SK-MEL-5 (cell line): ENCODE measurements at places on chromosomes 16 and 17.
A peak's percentile ranks its signal among the peaks of the same experiment; 100 is the strongest.

DNA sequence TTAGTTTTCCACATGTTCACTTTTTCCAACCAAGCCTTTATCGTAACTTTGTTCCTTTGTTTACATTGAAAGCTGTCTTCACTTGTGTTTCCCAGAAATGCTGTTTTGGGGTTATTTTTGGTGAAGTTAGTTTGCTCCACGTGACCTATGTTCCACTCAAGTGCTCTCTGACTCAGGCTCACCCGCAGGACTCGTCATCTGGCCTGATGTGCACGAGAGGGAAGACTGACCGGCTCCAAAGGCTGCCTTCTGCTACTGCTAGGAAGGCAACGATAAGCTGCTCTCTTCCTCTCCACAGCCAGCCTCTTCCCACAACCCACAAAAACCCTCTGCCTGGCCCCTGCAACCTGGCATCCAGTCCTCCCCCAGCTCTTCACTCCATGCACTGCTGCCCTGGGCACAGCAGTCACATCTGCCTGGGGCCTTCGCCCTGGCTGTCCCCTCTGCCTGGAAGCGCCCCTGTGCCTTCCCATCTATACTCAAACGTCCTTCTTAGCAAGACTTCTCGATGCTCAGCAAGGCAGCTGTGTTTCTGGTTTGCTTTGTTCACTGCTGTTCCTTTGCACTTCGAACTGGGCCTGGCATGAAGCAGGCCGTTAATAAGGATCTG is 28.0 kb downstream of the ZCCHC14 start:
- DNase-seq: peak; percentile 69

- DNase-seq: no peak
These were observed 151.9 kb upstream of the MAF start for GRCh38 chr16:79752396-79752795.

DNA sequence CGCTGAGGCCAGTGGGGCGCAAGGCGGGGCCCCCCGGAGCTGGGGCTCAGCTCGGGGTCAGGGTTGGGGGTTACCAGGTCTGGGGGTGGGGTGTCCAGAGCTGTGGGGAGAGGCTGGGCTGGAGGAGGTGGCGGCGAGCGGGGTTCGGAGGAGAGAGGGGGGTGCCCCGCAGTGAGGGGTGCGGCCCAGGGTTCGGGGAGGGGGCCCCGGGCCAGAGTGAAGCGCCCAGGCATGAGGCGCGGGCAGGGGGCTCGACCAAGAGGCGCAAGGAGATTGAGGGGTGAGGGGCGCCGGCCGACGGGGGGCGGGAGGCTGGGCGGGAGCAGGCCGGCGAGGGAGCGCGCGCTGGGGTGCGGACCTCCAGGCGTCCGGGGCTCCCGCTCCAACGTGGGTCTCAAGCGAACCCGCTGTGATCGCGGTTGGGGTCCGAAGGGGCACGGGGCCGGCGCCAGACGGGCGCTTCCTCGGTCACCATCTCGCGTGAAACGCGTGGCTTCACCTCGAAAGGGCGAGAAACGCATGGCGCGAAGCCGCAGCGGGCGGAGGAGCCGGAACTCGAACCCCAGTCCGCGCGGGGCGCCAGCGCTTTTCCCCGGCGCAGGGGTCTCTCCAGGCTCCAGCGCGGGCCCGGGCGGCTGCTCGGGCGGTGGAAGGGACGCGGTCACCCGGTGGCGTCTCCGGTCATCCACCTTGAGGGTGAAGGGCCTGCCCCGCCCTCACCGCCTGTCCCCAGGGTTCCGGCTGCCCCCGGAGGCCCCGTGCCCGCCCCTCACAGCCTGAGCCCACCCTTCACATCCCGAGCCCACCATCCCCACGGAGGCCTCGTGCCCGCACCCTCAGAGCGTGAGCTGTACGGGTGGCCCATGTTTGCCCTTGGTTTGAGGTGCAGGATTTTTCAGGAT is 846 bp downstream of the CPNE7 start:
- no peak for DNase-seq

DNA sequence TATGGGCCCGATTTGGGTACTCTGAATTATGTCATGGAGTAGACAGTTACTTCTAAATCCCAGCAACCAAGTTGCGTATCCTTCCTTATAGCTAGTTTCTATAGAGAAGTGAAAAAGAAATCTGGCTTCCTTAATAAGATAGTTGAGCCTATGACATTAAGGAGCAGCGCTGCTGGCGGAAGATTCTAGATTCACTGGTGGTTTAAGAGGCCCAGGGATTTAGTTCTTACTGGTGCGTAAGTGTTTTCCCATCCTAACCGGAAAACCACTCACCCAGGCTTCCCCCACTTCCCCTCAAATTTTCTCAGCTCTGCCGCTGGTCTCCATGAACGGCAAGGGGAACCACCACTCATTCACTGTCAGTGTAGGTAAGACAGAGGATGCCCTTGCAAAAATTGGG is 230.4 kb downstream of the CPPED1 start:
- no peak for DNase-seq

GRCh38 chr17:50916708-50917417 is 50.7 kb upstream of the TOB1 start:
- DNase-seq: no peak

- DNase-seq: no peak
These were observed 15.6 kb downstream of the TMEM100 start for GRCh38 chr17:55706808-55707773.

DNA sequence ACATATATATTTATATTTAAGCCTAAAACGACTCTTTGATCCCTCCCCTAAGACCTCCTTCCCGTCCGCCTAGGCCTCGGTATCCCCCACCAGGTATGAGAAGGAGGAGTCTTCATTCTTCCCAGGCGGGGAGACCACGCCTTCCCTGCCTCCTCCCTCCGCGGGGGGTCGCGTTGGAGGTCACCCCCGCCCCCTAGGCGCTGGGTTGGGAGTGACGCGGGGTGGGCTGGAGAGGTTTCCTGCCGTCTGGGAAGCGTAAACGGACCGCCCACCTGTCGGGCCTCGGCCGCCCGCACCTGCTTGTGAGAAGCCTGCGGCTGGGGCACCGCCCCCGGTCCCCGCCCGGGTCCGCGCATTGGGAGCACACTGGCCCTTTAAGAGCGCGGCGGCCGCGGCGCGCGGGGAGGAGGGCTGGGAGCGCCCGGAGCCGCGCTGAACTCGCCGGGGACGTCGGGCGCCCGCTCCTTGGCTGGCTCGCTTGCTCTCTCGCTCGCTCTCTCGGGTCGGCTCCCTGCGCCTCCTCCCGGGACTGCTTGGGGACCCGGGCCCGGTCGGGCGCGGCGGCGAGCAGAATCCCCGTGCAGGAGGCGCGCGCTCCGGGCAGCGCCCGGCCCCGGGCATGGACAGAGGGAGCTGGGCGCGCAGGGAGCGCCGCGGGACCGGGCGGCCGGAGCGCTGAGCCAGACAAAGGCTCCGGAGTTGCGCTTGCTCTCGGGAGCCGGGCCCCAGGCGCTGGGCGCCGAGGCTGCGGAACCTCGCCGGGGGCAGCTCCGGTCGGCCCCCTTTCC is at the start of gene MMP15:
TSS of gene MMP15 (plus strand) at position 404 of the 788 bp plus-strand sequence. CDS start 597 bp downstream, outside the sequence.
- peak; percentile 55 for DNase-seq

GRCh38 chr16:4264546-4264945 is 8.3 kb downstream of the TFAP4 start:
- no peak for DNase-seq
